D721Med (cell line): ENCODE measurements at places on chromosomes 1 and 21.

DNA sequence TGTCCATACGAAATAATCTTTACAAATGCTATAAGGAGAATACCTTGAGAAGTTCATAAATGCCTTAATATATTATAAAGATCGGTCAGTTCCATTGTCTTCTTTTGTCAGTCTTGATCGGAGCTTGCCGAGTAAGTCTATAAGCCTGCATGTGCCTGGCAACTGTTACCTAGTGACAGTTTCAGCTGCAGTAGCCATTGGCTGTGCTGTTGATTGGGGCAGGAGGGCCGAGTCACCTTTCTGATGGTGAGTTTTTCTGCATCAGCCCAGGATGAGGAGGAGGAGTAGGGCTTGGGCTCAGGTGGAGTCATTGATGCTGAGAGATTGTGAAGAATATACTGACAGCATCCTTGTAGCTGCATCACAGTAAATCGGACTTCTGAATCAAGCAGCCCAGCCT lies 1.9 kb upstream of the GPR52 start:
- no peak for DNase-seq

- DNase-seq = no peak
These were observed 1.3 kb upstream of the IL19 start for GRCh38 chr1:206769304-206769731.

DNA sequence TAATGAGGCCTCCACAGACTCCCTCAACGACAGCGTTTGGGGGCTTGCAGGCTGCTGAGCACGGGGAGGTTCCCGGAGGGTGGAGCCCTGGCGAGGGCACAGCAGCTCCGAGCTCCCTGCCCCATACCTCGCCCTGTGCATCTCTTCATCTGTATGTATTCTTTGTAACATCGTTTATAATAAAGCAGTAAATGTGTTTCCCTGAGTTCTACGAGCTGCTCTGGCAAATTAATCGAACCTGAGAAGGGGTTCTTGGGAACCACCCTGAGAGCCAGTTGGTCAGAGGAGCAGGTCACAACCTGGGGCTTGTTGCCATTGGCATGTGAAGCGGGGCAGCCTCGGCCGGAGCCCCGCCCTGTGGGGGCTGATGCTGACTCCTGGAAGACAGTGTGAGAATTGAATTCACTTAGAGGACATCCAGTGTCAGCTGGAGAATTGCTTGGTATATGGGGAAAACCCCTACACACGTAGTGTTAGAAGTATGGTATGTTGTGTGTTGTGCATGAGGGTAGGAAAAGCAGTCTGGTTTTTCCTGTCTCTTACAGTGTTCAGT lies 11.5 kb downstream of the SLC37A1 start:
- DNase-seq = no peak

DNA sequence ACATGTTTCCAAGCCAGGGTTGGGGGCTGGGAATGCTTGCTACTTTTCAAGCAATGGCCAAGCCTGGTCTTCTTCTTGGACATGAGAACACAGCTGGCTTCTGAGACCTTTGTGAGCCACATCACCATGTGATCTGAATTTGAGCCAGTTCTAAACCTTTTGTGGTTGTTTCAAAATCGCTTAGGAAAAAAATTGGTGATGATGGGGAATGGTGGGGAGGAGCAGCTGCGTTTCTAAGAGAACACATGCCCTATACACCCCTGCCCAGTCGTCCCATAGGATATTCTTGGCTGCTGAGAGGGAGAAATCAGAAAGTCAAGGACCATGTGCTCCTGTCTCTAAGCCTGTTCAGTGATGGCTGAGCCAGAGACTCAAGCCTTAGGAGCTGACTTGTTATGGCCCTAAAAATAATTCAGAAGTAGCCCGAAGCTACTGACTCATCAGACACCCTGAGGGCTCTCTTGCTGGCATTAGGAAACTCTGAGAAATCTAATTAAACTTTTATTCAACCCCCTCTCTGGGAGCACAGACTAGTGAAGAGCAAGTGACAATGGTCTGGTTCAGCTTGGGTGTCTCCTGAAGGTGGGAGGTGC lies 30.5 kb downstream of the CCDC185 start:
- DNase-seq = no peak

DNA sequence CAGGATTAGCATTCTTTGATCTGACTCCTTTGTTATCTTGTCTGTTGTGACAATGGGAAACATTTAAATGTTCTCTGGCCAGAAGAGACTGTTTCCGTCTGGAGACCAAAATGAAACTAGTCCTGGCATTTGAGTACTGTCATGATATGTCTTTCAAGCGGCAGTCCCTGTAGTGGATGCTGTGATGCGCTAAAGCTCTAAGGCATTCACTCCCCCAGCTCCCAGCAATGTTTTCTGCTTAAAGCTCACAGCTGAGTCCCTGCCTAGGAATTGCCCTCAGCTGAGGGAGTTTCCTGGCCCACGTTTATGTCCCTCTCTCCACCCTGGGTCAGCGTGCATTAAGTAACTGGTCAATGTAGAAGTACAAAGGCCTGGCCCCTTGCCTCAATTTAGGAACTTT lies 109.4 kb downstream of the UCHL5 start:
- DNase-seq = no peak

- DNase-seq = no peak
These were observed 411.3 kb downstream of the DISC1 start for GRCh38 chr1:232037774-232038388.

GRCh38 chr1:91013302-91013701 lies 8.5 kb downstream of the ZNF644 start:
- DNase-seq = no peak
